HFF-Myc (cell line): ENCODE measurements at places on chromosomes 1 and 21.

- no peak for DNase-seq
Measured at GRCh38 chr1:47629201-47629600, 191.4 kb downstream of the FOXD2 start.

DNA sequence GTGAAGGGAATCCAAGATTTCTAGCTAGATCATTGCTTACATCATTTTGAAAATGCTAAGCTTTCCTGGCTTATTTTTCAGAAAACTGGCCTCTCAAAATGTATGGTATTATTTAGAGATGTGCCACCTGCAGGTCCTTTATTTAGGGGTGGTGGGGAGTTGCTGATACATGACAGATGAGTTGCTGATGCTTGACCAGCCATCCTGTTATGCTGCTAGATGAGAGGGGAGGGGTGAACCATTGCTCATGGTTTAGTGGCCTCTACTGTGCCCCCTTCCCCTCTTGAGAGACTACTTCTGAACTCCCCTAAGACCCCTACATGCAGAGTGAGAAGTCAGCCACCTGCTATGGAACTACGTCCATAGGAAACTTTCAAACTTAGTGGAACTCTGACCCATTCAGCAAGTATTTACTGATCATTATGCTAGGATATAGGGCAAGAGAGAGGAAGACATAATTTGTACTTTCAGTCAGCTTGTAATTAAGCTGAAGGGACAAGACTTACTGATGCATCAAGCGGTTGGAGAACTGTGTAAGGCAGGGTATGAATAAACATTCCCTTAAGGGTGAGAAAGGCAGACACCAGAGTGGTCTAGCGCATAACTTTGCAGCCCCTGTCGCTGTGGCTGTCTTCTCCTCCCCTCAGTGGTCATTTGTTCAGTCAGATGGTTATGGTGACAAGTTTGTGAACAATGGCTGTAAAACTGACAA lies 34.6 kb downstream of the SLAMF6 start:
- DNase-seq, result no peak

DNA sequence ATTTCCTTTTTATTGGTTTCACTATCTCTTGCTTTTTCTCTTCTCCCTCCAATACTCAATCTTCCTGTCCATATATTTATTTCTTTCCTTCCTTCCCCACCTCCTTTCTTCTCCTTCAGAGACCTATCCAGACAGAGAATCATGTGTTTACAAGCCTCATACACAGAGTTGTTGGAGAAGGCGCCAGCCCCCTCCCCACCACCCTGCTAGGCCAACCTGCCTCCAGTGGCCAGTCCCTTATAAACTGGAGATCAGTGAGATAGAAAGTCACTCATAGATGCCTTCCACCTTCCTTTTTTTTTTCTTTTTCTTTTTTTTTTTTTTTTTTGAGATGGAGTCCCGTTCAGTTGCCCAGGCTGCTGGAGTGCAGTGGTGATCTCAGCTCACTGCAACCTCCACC lies 53.3 kb downstream of the CD247 start:
- DNase-seq, result no peak

DNA sequence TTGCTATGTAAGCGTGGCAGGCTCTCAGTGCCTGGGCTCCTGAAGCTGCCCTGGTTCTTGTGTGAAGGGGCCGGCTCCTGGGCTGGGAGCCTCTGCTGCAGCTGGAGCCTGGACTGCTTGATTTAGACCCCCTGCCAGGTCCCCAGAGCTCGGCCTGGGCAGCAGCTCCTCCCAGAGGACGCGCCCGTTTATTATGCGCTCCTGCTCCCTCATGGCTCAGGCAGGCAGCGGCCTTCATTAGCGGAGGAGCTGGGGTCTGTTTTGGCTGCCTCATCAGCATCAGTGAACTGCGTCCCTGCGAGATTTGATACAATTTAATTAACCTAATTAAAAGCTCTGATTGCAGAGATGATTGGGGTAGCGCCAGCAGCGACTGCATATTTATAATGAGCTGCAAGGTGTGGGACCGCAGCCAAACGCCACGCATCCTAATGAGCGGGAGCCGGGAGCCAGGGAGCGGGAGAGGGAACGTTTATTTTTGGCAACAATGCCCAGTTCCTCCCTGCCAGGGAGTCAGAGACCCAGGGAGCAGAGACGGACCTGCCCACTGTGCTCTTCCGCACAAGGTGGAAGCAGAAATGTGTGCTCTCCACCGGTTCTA lies 16.6 kb downstream of the UTP11 start:
- DNase-seq, result no peak

DNA sequence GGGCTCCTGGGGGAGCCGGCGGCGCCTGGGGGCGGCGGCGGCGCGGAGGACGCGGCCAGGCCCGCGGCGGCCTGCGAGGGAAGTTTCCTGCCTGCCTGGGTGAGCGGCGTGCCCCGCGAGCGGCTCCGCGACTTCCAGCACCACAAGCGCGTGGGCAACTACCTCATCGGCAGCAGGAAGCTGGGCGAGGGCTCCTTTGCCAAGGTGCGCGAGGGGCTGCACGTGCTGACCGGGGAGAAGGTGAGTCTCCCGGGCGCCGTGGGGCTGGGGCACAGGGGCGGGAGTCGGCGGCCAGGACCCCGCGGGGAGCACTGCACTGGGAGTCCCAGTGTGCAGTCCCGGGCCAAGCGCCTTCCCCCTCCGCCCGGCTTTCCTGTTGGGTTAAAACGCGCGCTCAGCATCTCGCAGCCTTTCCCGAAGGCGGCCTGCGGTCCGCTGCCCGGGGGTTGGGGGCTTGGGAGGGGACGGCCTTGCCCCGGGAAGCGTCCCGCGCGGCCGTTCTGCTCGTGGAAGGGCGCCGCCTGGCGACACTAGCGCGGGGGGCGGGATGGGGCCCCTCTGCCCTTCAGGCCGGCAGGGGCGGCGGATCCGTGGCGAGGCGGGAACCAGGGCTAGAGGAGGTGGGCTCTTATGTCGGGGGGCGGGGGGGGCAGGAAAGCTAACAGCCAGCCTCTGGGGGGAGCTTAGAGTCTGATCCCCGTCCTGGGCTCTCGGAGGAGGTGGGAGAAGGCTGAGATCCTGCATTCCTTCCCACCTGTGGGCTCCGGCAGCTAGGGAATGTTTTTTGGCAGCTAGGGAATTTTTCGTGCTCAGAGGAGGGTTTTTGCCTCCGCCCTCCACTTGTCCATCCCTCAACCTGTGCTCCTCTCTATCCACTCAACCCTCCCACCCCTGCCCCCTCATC lies 1.1 kb downstream of the HUNK start:
- no peak for DNase-seq

DNA sequence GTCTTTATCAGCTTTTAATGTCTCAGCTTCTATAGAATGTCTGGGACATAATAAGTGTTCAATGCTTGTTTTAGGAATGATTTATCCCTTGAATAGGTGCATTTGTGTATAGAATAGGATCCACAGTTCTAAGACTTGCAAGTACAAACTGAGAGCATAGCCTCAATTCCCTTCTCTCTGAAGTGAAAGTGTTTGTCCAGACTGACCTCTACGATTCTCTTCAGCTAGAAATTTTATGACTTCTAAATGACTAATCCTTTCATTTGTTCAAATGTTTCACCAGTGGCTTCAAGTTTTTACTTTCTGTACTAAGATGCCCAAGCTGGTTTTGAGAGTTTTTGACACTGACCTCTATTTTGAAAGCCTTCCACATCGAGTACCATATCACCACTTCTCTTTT lies 608.2 kb upstream of the ADGRL4 start:
- DNase-seq, result no peak

DNA sequence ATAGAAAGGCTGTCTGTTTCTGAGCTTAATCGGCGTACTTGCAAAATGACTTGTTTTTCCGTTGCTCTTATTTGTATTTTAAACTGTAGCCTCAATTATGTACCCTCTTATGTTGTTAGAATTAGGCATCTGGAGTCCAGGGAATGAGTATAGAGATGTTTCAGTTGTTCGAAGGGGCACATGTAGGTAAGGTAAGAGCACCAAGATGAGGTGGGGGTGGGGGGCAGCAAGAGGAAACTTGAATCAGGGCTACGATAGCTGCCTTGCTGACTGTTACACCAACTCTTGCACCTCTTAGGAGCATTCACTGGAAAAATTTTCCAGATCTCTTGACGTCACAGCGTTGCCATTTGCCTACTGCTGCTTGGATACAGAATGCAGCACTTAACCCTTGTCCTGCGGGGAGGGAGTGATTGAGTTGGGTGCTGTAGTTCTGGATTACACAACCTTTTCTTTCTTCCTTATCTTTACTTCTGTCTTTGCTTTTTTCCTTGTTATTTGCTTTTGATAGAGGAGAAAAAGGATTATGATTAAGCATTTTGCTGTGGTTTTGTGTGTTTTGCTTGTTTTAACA lies 3.2 kb downstream of the ATP1B1 start:
- DNase-seq, result peak; percentile 74

GRCh38 chr1:62314454-62315350 lies 4.5 kb downstream of the KANK4 start:
- DNase-seq, result no peak

DNA sequence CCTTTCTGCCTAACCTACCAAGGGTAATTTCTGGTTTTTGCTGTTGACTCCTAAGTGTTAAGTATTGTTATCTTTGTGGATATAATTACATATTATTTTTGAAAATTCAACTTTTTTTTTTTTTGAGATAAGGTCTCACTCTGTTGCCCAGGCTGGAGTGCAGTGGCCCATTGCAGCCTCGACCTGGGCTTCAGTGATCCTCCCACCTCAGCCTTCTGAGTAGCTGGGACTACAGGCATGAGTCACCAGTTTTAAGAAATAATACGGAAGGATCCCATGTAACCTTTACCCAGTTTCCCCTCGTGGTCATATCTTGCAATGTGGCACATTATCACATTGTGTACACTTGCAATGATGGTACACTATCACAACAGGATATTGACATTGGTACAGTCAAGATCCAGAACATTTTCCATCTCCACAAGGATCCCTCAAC lies 3.1 kb downstream of the CHD1L start:
- no peak for DNase-seq

GRCh38 chr1:55735106-55735505 lies 519.9 kb upstream of the USP24 start:
- DNase-seq, result no peak

DNA sequence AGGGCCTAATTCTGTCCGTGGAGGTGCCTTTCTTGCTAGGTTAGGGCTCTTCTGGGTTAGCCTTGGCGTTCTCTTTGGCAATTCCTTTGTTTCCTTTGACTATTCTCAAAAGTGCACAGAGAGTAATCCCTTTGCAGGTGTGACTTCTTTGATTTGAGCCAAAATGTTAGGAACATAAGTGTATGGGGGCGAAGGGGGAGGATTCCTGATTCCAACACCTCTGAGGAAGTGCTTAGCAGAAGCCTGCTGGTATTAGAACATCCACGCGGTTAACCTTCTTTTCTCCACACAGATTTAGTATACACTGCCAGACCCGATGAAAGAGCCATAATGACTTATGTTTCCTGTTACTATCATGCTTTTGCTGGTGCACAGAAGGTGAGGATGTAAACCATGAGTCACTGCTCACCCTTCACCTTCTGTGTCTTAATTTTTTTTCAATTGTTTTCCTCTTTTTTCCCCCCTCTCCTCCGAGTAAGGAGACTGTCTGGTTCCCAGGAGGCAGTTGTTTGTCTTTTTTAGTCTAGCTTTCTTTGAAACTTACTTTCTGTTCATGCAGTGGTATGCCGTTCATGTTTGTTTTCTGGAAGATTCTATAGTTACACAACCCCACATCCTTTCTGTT lies 48.0 kb downstream of the ACTN2 start:
- DNase-seq, result no peak

- no peak for DNase-seq
Measured at GRCh38 chr1:56973923-56974742, 8.3 kb upstream of the C8B start.

GRCh38 chr1:155379180-155379579 lies 58.5 kb downstream of the RUSC1 start:
- DNase-seq, result no peak

- no peak for DNase-seq
Measured at GRCh38 chr1:195495720-195496635, 1112.3 kb downstream of the KCNT2 start.

DNA sequence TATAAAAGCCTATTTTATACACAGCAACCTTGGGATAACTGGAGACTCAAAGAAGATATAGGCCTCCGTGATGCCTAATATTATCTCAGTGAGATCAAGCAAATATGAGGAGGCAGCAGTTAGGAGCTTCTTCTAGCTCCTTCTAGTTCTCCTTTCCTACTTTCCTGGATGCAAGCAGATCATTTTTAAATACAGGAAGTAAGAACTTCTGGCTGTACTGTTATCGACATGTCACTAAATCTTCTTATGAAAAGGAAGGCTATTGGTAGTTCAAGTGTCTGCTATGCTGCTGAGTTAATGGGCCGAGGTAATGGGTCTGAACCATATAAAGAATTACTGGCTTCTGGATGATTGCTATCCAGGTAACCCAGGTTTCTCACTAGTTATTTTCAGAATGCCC lies 15.9 kb downstream of the HSPA13 start:
- DNase-seq, result no peak

DNA sequence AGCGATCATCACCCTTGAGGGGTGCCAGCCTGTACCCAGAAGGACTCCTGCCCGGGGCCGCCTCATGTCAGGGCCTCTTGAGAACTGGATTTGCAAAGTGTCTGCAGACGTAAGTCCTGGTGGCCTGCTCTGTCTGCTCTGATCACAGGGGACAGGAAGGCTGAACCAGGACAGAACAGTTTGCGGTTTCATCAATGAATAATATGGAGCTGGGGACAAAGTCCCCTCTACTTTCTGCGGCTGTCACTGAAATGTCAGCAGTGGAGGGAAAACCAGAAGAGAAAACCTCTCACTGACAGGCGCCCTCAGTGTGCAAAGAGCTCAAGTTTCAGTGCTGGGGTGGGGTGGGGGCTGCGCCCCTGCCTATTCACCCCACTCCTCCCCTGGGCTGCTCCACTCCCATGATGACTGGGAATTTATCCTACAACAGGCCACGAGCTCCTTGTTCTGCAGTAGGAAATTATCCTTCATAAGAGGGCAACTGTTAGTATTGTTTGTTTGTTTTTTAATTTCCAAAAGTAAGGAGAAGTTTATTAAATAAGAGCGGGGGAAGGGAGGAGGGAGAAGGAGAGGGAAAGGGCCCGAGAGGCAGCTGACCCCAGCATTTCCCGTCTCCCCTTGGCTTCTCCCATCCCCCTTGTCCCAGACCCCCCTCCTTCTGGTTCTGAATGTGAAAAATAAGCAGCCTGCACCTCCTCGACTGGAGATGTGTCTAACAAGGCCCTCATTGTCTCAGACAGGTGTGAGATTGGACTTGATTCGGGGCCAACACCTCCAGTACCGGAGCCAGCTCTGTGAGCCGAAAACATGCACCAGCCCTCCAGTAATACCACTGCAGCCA lies 149.2 kb downstream of the CLIC6 start:
- DNase-seq, result no peak

DNA sequence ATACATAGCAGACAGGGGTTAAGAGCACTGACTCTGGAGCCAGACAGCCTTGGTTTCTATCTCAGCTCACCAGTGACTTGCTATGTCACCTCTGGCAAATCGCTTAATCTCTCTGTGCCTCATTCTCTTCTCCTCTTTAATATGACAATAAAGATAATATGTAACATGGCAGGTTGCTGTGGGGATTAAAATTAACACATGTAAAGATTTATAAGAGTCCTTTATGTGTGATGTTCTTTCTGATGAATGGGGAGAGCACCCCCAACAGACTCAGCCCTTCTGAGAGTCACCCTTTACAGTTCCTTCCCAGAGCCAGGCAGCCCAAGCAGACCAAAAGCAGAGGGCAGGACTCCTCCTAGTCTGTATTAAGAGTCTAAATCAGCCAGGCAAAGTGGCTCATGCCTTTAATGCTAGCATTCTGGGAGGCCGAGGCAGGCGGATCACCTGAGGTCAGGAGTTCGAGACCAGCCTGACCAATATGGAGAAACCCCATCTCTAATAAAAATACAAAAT lies 76.5 kb upstream of the SDC3 start:
- no peak for DNase-seq

- no peak for DNase-seq
Measured at GRCh38 chr21:39961251-39961650, 94.0 kb downstream of the PCP4 start.

- DNase-seq, result no peak
Measured at GRCh38 chr1:27682351-27682944, 10.5 kb upstream of the IFI6 start.
